ENCODE measurements at places on chromosomes 16 and 17.

DNA sequence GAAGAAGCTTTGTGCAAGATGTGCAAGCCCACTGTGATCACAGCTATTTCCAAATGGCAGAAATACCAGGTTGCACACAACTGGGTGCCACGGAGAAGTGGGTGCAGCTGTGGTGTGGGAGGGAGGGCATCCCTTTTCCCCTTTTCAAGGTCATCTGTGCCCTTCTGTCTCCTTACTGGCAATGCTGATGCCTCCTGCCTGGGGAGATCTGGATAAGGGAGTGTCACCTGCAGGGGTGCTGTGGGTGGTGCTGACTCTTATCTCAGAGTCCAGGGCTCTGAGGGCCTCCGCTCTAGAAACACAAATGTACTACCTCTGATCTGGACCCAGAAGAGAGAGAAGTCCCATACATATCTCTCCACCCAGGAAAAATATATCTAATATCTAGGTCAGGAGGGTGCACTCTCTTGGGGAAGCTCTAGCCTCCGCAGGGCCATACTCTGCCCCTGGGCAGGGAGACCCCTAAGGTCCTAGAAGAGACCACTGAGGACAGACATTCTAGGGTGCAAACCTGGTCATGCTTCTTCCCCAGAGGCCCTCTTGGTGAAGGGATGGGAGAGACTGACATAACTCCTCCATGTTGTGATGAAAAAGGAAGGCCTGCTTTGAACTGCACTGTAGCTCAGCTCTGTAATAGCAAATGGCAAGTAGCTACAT is 18.5 kb downstream of the NPRL3 start:
- DNase-seq: no peak

GRCh38 chr17:74190154-74190553 is 13.3 kb upstream of the RPL38 start:
- DNase-seq: peak; percentile 32

- DNase-seq: no peak
Observed at GRCh38 chr16:30381291-30382041, 895 bp downstream of the SEPTIN1 start.

DNA sequence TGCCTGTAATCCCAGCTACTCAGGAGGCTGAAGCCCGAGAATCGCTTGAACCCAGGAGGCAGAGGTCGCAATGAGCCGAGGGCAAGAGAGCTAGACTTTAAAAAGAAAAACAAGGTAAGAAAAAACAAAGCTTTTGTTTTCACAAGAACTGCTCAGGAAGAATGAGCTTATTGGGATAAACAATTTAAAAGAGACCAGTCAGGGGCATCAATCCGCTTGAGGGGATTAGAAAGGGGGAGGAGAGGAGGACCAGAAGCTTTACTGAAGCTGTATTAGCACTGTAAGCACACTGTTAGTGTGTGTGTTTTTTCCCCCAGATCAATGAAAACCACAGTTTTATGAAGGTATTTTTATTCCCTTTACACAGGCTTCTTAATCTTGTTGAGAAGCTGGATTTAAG is 8.8 kb downstream of the TMEM170A start:
- no peak for DNase-seq

- DNase-seq: no peak
Observed at GRCh38 chr16:48829336-48830310, 219.6 kb upstream of the N4BP1 start.

- no peak for DNase-seq
Observed at GRCh38 chr16:82400046-82400445, 226.7 kb upstream of the CDH13 start.

Measured in inflammatory macrophage (primary cell).